ENCODE measurements at places on chromosomes 4 and X.

GRCh38 chrX:138986235-138986634, 274.7 kb upstream of the FGF13 start:
- DNase-seq: no peak

DNA sequence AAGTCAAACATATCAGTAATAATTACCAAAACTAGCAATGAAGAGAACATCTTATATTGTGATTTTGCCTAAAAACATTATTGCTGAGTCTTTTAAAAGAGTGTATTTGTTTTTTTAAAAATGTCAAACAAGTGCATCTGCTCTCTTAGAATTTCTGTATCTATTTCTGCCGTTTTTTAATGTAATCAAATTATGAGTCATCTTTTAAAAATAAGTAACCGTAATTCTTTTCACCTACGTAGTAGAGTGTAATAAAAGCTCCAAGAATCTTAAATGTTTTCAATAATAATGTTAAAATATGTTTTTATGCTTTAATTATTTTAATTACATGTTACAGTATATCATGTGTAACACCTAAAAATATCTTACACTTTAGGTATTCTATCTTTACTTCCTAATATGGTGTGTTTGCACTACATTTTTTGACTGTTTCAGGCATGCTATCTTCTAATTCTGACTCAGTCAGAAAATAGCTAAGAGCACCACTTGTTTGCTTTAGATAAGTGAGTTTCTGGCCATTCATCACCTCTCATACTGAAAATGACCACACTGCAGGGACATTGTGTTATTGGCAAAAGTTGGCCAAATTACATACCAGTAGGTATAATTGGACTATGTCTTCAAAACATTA, 368.5 kb downstream of the PCDH7 start:
- DNase-seq: no peak

GRCh38 chrX:84170931-84171330, 17.1 kb downstream of the RPS6KA6 start:
- no peak for DNase-seq

DNA sequence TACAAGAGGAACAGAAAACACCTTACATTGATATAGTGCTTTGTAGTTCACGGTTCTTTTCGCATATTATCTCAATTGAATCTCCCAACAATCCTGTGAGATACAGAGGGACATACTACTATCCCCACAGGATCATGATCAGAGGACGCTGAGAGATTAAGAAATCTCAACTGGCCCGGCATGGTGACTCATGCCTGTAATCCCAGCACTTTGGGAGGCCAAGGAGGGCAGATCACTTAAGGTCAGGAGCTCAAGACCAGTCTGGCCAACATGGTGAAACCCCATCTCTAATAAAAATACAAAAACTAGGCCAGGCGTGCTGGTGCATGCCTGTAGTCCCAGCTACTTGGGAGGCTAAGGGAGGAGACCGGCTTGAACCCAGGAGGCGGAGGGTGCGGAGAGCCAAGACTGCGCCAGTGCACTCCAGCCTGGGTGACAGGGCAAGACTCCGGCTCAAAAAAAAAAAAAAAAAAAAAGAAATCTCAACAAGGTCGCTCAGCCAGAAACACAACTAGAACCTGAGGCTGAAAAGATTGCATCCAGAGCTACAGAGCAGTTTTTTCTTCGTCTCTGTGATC, 7.4 kb downstream of the APOO start:
- DNase-seq: no peak

DNA sequence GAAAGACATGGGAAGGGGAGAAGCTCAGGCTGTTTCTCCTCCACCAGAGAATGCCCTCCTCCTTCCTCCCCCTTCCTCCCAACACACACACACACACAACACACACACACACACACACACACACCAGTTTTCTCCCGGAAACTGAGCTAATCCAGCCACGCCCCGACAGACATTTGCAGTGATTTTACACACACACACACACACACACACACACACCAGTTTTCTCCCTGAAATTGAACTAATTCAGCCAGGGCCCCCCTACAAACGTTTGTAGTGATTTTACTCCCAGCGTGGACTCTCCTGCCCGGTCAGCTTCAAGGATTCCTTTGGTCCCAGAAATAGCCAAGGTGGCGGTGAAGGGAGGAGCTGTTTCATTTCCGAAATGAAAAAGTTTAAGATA, 32.9 kb upstream of the STX18 start:
- DNase-seq: no peak

- no peak for DNase-seq
Measured at GRCh38 chr4:184420881-184421416, 53.4 kb downstream of the IRF2 start.

DNA sequence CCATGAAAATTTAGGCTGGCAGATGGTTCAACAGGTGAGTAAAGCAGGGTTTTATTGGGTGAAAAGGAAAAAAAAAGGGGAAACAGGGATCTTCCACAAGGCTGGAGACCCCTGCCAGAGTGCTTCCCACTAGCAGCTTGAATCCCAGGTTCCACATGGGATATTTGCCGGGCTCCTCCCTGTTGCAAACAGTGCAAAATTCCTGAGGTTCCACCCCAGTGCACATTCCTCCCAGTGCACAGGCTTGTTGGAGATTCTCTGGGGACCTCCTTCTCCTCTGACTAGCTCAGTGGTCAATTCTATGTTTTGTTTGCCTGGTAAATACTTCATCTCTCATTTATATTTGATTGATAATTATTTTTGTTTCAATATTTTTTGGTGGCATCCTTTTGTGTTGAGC, 66.4 kb upstream of the UGT2B15 start:
- no peak for DNase-seq

DNA sequence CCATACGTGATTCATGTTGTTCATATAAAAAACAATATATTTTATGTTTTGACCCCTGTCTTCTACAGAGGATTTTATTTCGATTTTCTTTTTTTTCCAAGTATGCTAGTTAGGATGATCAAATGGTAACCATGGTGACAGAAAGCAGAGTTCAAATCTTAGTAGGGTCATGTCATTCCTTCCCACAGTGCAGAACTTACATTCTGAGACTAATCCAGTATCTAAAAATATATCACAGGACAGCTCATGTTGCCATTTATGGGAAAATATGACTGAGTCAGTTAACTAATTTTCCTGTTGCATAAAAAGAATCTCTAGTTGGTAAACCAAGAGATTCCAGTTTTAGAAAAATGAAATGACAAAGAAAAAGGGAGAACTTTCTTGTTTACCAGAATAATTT, 209.5 kb downstream of the PARM1 start:
- DNase-seq: no peak

- no peak for DNase-seq
Measured at GRCh38 chr4:41452484-41453225, 85.3 kb upstream of the LIMCH1 start.

DNA sequence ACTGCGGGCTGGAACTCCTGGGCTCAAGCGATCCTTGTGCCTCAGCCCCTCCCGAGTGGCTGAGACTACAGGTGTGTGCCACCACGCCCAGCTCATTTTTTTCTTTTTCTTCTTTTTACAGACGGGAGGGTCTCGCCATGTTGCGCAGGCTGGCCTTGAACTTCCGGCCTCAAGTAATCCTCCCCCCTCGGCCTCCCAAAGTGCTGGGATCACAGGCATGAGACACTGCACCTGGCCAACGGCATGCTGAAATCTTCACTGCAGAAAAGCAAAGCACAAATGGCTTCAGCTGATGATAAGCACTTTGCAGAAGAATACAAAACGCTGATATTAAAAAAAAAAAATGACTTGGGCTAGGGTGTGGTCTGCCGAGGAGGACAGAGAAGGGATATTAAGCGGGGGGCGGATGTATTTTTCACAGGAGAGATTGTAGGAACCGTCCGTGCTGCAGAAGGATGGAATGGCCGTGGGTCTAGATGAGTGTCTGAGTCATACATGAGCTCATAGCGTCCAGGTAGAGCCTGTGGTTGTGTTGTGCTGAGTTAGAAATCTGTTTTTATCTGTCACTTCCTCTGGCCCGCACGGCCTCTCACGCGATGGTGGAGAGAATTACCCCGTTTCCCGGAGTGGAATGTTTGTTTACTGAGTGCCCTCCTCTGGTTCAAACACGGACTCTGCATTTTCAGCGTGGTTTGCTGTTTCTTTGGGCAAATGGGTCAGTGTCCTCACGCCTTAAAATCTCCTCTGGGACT, 8.5 kb upstream of the AKAP17A start:
- no peak for DNase-seq

- DNase-seq: no peak
Measured at GRCh38 chr4:7298619-7299009, 106.3 kb downstream of the SORCS2 start.

- no peak for DNase-seq
Measured at GRCh38 chr4:73187325-73187724, 71.3 kb downstream of the ANKRD17 start.

- DNase-seq: peak; percentile 51
Measured at GRCh38 chrX:72131317-72132294, at the start of gene RTL5. Gene RTL5 (minus strand): TSS chrX:72131915.

DNA sequence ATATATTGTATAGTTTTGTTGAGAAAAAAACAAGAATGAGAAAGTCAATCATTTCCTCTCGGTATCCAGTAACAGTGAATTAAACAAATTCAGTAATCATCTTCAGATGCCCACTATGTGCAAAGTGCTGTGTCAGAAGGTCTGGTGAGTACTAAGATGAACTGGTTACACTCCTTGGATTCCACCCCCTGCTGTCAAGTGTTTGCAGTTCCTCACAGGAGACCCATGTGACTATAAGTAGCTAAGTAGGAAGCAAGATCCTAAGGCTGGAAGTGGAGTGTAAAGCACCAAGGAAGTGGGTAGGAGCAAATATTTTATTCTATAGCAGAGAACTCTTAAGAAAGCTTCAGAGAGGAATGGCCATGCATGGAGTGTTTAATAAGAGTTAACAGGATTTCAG, 73.6 kb downstream of the SNX25 start:
- DNase-seq: no peak
